ENCODE measurements at places on chromosomes 13 and 19.

DNA sequence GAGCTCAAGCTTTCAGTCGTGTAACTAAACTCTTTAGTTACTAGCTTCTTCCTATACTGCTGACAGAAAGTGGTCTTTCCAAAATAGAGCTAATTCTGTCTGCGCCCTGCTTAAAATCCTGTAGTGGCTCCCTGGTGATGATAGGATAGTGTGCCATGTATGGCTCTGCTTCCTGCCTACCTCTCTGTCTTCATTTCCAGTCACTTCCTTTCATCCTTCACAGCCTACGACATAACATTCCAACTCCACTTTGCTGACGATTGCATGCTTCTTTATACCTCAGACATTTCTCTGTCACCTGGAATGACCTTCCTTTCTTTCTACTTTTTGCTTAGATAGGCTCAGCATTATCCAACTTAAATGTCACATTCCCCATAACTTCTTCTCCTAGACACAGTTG lies 190.8 kb downstream of the MAB21L1 start:
- no peak for DNase-seq

- DNase-seq, result peak; percentile 22
These were observed 44.4 kb downstream of the FAM124A start for GRCh38 chr13:51266642-51267041.

DNA sequence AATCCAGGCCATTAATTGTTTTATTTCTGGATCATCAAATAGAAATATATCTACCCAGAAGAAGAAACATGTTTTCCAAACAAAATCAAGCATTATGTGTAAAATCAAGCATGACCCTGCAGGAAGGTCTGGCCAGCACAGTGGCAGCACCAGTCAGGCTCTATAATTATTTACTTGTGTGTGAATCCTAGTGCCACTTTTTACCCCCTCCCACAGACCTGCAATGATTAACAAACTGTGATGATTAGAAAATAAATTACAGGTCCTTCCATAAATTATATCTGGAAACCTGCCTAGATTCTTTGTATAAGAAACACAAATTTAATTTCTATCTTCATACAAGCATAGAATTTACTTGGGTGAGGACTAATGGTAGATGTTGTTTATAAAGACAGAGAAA lies 186.1 kb downstream of the GPC6 start:
- no peak for DNase-seq

DNA sequence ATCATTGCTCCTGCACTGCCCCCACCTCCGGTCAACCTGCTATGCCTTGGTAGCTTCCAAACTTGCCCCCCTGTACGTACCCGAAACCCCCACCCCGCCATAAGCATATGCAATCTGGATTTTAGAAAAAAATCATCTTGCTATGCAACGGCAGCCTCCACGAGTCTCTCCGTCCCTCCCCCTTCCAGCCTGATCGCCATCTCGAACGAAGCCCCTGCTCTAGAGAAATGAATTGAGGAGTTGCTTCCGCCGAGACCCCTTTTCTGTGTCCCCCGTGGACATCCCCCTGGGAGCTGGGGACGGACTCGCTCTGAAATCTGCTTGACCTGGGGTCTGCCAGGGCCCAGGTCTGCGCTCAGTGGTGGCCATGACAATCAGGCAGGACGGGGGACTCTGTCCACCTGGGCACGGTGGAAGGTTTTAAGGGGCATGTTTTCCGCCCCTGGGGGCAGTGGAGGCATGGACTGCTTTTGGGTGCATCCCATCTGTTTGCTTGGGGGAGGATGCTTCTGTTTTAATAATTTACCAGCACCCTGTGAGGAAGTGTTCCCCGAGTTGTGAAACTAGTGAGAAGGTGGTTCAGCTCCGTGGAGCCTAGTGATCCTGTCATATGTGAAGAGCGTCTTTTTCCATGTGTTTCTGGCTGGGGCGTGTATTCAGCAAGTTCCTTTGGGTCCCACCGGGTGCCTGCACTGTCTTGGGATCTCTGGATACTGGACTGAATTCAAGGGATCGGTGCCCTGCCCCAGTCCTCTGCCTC lies 1.0 kb downstream of the KDM4B start:
- DNase-seq, result peak; percentile 81

GRCh38 chr19:1123885-1124677 lies 20.3 kb downstream of the GPX4 start:
- no peak for DNase-seq

GRCh38 chr13:71773531-71773930 lies 93.5 kb downstream of the DACH1 start:
- no peak for DNase-seq

DNA sequence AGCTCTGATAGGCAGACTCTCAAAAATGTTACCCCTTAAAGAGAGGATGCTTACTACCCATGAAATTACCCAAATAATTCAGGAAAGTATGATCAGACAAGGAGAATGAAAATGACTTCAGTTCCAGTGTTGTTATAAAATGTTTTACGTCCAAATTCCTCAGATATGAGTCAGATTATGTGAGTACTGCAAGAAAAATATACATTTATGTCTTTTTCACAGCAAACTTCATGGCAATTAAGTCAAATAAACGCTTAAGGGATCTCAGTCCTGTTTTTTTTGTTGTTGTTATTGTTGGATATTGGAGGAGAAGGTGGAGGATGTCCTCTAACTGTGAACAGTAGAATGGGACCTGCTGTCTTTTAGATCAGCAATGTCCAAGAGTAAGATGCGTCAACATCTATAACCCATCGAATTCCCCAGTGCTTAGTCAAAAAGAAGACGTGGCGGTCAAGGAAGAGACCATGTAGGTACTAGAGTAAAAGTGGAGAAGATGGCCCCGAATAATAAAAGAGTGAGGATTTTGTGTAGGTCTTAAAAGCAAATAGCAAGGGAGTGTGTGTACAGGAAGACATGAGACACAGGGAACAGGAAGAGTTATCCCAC lies 215.4 kb upstream of the IRS2 start:
- DNase-seq, result no peak

DNA sequence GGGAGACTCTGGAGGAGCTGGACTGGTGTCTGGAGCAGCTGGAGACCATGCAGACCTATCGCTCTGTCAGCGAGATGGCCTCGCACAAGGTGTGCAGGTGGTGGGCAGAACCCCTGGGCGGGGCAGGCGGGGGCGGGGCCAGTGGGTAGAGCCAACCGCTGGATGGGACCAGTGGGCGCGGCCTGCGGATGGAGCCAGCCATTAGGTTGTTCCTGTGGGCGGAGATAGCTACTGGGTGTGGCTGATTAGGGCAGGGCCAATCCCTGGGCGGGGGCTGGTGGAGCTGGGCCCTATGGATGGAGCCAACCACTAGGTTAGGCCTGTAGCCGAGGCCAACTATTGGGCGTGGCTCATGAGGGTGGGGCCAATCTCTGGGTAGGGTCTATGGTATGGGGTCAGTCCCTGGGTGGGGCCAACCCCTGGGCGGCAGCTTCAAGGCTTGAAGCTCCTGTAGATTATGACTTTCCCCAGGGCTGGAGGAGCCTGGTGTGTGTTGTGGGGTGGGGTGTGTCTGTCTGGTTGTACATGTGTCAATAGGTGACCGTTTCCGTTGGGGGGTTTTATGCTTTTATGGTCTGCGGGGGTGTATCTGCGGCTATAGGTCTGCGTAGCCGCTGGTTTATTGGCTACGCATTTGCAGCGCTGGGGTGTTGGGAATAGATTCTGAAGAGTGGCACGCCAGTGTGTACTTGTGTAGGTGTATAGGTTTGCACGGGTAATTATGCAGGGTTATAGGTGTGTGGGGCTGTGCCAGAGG lies 30.7 kb downstream of the PDE4A start:
- DNase-seq, result no peak

DNA sequence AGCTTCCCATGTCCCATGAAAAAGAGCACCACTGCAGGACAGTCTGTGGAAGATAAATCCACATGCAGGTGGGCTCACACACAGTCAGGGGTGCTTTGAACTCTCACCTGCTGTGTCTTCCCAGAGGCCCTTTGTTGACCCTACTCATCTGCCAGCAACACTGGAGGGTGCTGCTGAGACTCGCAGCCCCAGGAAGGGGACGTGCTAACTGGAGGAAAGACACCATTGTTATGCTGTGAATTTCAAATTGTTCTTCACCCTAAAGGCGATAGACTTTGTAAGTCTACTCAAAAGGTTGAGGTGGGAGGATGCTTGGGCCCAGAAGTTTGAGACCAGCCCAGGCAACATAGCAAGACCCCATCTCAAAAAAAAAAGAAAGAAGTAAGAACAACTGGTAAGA lies 107.3 kb upstream of the SERP2 start:
- DNase-seq, result no peak

DNA sequence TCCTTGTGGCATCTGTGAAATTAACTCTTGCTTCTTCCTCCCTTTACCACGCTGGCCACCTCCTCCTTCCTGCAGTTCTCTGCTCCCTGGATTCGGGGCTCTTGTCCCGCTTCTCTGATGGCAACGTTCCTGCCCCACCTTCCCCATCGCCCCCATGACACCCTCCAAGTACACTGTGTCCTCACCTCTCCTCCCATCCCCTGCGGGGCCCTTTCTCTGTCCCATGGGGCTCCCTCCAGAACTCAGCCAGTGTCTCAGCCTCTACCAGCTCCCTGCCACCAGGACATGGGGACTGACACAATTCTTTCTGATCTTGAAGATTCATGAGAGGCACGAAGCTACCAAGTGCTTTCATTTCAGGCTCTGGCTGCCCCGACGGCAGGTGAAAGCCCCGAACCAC lies 9.1 kb downstream of the CARS2 start:
- DNase-seq, result no peak

DNA sequence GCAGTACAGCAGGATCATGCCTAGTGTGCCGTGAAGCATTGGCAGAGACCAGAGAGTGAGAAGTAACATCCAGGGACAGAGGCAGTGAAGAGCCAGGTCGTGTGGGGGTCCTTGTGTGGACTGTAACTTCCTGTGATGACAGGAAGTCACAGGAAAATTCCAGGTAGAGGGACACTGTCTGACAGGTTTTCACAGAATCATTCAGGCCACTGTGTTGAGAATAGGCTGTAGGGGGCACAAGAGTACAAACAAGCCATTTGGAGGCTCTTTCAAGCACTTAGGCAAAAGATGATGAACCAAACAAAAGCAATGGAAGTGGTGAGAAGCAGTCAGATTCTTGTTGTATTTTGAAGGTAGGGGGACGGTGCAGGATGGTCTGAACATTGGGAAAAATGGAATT lies 46.4 kb downstream of the N4BP2L1 start:
- peak; percentile 46 for DNase-seq

Measured in suppressor macrophage (primary cell).